ENCODE measurements at places on chromosomes 7 and 10.

DNA sequence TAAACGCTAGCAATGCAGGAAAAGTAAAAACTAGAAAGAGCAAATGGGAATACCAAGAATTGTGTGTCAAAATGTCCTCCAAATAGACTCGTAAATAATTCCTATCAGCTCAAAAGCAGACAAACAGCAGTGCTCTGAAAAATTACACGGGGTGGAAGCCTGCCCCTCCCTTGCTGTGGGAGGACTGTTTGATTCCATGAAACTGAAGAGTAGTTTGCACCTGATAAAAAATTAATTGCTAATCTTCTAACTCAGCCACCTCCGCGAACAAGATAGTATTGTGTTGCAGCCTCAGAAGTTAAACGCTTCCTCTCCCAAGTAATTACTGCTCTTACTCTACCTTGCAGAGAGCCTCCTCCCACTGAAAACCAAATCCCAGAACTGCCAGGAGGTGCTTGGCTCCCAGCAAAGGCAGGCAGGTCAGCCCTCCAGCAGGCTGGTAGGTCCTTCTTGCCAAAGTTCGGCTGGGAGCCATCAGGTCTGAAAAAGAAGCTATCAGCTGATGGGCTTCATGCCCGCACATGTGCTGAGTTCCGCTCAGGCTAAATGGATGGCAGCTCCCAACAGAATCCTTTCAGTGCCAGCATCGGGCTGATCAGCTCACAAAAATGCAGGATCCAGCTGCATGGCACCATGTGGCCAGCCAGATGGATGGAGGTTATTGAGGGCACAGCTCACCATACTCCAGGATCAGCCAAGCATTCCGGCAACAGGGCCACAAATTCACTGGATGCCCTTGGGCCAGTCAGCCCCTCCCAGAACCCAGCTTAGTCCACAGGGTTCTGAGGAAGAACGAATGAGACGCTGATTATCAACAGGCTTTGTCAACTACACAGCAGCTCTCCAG is 37.1 kb downstream of the MAD1L1 start:
- no peak for DNase-seq

DNA sequence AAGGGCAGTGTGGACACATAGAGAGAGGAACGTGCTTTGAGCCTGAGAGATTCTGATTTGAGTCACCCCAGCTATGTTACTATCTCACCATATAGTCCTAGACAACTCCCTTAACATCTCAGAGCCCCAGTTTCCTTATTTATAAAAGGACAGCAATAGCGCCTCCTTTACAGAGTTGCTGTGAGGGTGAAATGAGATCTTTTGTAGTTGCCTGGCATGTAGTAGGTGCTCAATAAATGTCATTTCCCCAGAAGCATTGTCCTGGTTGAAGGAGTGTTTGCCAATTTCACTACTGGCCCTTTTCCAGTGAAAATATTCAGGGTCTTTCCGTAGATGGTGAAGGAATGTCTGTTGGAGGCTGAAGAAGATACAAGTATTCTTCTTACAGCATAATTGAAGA is 51.3 kb upstream of the FAM180A start:
- no peak for DNase-seq

- no peak for DNase-seq
Measured at GRCh38 chr10:119362122-119362521, 154.8 kb downstream of the GRK5 start.

- DNase-seq, result no peak
Measured at GRCh38 chr7:30984359-30985107, 20.8 kb downstream of the GHRHR start.

- no peak for DNase-seq
Measured at GRCh38 chr7:134771889-134772288, 7.5 kb upstream of the CALD1 start.

- DNase-seq, result no peak
Measured at GRCh38 chr7:128931965-128932861, 5.5 kb upstream of the IRF5 start.

GRCh38 chr7:99390941-99391602 is 16.5 kb downstream of the ARPC1B start:
- no peak for DNase-seq

DNA sequence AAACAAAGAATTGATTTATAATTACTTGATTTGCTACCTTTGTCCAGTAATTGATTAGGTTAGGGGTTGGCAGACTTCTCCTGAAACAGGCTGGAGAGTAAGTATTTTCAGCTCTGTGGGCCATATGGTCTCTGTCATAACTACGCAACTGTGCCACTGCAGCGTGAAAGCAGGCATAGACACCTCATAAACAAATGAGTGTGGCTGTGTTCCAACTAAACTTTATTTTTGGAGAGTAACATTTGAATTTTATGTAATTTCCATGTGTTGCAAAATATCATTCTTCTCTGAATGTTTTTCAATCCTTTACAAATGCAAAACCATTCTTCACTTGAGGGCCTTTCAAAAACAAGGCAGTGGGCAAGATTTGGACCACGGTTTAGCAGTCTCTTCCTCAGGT is 76.9 kb downstream of the GALNT17 start:
- DNase-seq, result no peak

- DNase-seq, result no peak
Measured at GRCh38 chr7:46109437-46109836, 188.4 kb upstream of the IGFBP3 start.

DNA sequence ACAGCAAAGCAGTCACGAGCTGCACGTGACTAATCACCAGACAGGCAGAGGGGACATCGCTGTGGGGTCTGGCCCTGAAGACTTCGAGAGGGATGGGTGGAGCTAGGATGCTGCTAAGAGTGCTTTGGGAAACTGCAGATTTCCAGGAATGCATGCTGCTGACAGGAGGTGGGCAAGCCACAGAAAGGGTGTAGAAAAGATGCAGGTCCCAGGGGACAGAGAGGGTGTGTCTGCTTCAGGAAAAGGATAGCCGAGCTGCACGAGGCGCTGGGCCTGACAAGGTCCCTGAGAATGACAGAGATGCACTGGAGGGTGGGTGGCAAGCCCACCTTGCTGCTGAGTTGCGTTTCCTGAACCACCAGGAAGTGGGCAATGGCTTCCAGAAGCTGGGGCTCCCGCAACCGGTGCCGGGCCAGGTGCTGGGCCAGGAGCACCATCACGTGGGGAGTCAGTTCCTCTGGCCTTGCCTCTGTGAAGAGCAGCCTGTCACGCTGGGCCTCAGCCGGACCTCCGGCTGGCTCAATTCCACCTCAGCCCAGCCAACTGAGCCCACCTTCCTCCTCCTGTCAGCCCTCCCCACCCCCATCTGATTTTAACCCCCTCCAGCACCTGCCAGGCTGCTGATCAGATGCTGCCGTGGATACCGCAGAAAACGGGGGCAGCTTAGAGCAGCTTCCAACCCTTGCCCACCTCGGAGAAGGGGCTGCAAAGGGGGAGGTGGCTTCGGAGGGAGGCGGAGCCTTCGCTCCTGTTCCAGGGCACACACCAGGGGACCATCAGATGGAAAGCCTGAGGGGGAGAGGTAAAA is 2.2 kb downstream of the FASTK start:
- no peak for DNase-seq

GRCh38 chr10:124597846-124598165 is 136.2 kb downstream of the LHPP start:
- no peak for DNase-seq

GRCh38 chr10:46518028-46518725 is 38.3 kb downstream of the GPRIN2 start:
- DNase-seq, result peak; percentile 6

- no peak for DNase-seq
Measured at GRCh38 chr10:86663046-86663345, 5.3 kb upstream of the LDB3 start.

- no peak for DNase-seq
Measured at GRCh38 chr7:149007611-149008010, 20.7 kb downstream of the PDIA4 start.

DNA sequence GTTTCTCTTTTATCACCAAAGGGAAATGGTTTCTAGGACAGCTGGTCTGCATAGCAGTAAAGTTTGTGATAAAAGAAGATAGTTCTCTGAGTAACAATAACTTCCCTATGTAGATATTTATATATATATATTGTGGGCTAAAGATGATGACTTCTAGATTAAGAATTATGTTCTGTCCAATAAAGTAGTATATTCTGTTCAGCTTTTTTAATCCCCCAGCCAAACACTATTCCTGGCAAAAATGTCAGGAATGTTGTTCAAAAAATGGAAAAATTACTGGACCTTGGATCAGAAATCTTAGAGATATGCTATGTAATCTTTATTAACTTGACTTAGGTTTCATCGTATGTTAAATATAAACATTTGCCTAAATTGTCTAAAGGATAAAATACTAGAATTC is 136.3 kb upstream of the GNAI1 start:
- no peak for DNase-seq

GRCh38 chr10:15084502-15084922 is 4.1 kb downstream of the ACBD7 start:
- DNase-seq, result no peak

- DNase-seq, result no peak
Measured at GRCh38 chr7:120834726-120835125, 23.2 kb downstream of the TSPAN12 start.

DNA sequence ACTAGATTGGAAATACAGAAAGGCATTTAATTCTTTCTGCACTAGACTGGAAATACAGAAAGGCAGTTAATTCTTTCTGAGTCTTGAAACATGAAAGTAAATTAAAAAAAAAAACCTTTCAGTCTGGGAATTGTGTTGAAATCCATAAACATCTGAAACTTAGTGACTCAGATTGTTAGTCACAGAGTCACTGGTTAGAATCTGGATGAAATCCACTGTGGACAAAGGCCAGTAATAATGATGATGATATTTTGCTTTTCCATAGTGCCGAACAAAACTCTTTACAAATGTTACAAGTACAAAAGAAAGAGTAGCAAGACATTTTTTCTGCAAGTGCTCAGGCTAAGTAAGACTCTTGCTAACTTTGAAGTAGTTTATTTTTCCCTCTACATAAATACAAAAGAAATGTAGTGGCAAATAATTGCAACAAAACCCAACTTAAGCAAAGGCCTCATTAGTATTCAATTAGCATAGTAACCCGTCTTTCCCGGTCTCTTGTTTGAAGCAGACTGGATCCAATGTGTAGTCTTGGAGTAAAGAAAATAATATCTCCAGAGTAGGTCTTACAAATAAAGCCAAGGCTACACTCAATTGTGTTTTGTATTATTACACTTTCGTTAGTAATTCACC is 5.8 kb upstream of the PRTFDC1 start:
- DNase-seq, result no peak

DNA sequence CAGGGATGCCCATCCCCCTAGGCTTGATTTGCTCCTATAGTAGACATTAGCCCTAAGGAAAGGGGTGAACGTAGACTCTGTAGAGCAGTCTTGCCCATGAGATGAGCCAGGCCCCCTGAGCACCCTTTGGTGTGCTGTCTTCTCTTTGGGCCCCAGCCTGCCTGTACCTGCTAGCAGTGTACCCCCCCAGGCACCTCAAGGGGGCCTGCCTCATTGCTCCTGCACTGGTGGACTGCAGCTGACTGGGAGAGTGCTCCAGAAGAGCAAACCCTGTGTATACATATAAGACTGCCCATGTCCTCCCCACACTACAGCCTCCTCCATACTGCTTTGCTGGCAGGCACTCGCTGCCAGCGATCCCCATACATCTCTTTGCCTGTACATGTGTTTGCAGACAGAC is 206.7 kb downstream of the PCDH15 start:
- no peak for DNase-seq

GRCh38 chr10:112475575-112476218 is 28.7 kb downstream of the VTI1A start:
- DNase-seq, result no peak

GRCh38 chr7:6448943-6449543 is 1.3 kb upstream of the DAGLB start:
- no peak for DNase-seq

- no peak for DNase-seq
Measured at GRCh38 chr7:137204246-137204645, 139.3 kb downstream of the PTN start.

DNA sequence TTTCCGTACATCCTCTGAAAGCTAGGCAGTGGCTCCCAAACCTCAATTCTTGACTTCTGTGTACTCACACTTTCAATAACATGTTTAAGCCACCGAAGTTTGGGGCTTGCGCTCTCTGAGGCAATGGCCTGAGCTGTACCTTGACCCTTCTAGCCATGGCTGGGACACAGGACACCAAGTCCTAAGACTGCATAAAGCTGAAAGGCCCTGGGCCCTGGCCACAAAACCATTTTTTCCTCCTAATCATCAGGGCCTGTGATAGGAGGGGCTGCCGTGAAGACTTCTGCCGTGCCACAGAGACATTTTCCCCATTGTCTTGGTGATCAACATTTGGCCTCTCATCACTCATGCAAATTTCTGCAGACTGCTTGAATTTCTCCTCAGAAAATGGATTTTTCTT is 216.5 kb upstream of the TEX47 start:
- no peak for DNase-seq

- no peak for DNase-seq
Measured at GRCh38 chr10:110912374-110912773, 6.6 kb downstream of the BBIP1 start.

GRCh38 chr7:140060243-140060630 is 2.5 kb downstream of the PARP12 start:
- no peak for DNase-seq

DNA sequence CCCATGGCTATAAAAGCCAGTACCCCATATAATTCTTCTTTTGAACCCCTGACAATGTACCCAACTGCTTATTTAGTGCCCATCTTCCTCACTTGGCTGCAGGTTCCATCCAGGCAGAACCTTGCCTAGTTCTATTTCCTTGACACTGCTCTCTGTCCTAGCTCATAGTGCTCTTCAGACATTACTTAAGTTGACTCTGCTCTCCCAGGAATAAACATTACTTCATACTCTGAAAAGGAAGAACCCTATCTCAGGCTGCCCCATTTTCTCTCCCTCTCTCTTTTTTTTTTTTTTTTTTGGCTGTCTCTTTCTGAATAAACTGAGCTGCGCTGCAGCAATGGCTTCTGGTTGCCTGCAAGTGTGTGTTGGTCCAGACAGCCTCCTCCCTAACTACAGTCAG is 21.0 kb downstream of the ACTA2 start:
- no peak for DNase-seq

GRCh38 chr7:38169847-38170246 is 8.2 kb upstream of the STARD3NL start:
- DNase-seq, result no peak

GRCh38 chr10:30823651-30824050 is 194.1 kb upstream of the LYZL2 start:
- no peak for DNase-seq

- no peak for DNase-seq
Measured at GRCh38 chr7:37448011-37448635, 541 bp downstream of the ELMO1 start.

GRCh38 chr7:23531050-23531793 is 559 bp downstream of the TRA2A start:
- peak; percentile 29 for DNase-seq

All from activated CD4-positive, alpha-beta T cell treated with anti-CD3 and anti-CD28 coated beads for 1 hour (primary cell).